ENCODE measurements at places on chromosomes 11 and 22.

GRCh38 chr11:9922806-9923205 lies 258.9 kb downstream of the SWAP70 start:
- peak; percentile 23 for DNase-seq

DNA sequence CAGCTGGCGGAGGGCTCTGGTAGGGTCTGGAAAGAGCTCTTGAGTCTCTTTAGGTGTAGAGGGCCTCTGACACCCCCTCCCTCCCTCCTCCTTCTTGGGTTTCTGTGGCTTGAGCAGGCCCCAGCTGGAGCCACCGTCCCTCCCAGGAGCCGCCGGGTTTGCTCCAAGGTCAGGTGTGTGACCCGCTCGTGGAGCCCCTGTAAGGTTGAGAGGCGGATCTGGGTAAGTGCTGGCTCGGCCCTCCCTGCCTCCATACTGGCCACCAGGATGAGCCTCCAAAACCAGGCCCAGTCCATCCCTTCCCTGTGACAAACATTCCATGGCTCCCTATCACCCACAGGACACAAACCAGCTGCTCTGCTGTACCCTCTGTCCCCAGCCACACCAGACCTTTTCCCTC lies 9.3 kb downstream of the PLEKHB1 start:
- DNase-seq: no peak

- no peak for DNase-seq
Measured at GRCh38 chr11:17150521-17150920, 57.3 kb downstream of the PIK3C2A start.

DNA sequence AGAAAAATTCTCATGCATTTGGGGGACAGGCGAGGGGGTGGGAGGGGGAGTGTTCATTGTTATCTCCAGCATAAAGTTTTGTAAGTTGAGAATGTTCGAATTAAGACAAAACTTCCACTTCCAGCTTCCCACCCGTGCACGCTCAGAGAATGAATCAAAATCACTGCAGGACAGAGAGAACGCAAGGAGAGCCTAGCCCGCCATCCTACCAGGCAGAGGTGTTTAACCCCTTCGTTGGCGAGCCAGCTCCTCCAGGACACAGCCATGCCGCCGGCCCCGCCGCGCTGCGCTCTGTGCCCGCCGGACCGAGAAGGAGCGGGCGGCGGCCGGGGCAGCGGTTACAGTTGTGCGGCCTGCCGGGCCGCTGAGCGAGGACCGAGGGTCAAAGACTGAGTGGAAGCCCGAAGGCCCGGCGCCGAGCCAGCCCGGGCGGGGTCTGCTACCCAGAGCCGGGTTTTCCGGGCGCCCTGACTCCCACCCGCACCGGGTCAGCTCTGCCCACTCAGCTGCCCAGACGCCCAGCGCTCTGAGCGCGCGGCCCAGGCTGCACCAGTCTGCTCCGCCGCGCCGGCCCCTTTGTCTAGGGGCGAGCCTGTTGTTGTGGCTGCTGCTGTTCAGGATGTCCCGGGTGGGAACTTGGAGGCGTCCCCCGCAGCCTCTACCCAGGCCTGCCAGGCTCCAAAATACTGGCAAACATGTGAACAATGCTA lies at the start of gene NOX4:
Gene NOX4, minus strand, starts transcription at position 395 of the 710 bp plus-strand sequence. Its CDS starts 129 bp downstream, at position 266.
- DNase-seq: peak; percentile 54

DNA sequence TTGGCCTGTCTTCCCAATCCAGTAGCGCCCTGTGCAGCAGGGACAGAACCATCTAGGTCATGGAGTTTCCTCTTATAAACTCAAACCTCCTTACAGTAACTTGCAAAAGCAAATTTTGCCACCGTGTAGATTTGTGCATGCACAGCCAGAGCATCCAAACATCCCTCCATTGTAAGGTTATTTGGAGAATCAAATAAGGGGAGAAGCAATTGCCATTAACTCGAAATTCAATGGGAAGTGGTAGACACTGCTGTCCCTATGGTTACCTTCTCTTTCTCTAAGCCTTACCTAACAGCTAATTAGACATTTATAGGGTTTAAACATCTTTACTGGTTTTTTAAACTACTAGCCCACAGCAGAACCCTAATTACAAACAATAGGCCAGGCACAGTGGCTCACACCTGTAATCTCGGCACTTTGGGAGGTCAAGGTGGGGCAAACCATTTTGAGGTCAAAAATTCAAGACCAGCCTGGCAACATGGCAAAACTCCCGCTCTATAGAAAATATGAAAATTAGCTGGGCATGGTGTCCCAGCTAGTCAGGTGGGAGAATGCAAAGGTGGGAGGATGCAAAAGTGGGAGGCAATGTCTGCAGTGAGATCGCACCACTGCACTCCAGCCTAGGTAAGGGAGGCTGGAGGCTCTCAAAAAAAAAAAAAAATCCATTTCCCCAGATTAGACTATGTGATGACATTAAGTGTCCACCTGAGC lies 6.6 kb downstream of the HSPA8 start:
- DNase-seq: no peak

DNA sequence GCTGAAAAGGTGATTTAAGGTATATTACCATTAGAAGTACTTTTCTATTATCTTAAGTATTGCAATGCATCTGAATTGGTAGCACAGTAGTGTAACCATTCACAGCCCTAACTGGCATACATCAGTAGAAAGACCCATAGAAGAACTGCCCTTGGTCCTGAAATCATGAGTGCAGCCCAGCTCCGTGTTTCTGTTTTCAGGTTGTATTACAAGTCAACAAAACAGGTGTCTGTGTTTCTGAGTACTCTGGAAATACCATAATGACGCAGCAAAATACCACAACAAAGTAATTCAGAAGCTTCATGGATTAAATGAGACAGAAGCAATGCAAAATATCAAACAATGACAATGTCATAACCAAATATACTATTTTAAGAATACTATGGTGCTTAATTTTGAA lies 226.3 kb downstream of the OPCML start:
- no peak for DNase-seq

- DNase-seq: no peak
Measured at GRCh38 chr11:2259466-2259830, 10.9 kb downstream of the ASCL2 start.

DNA sequence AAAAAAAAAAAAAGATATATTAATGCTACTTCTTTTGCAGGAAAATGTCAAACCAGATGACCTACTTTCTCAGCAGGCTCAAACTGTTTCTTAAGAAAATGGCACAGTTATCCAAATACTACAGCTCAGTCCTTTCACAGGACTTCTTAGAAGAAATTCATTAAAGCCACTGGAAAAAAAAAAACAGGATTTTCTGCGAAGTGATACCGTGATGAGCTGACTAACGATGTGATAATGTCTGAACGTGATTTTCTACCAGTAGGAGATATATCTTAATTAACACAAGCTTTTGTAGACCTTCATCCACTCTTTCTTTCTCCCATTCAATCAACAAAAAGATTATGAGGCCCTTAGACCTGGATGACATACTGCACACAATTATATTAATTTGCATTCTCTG lies 132.4 kb downstream of the NOX4 start:
- no peak for DNase-seq

DNA sequence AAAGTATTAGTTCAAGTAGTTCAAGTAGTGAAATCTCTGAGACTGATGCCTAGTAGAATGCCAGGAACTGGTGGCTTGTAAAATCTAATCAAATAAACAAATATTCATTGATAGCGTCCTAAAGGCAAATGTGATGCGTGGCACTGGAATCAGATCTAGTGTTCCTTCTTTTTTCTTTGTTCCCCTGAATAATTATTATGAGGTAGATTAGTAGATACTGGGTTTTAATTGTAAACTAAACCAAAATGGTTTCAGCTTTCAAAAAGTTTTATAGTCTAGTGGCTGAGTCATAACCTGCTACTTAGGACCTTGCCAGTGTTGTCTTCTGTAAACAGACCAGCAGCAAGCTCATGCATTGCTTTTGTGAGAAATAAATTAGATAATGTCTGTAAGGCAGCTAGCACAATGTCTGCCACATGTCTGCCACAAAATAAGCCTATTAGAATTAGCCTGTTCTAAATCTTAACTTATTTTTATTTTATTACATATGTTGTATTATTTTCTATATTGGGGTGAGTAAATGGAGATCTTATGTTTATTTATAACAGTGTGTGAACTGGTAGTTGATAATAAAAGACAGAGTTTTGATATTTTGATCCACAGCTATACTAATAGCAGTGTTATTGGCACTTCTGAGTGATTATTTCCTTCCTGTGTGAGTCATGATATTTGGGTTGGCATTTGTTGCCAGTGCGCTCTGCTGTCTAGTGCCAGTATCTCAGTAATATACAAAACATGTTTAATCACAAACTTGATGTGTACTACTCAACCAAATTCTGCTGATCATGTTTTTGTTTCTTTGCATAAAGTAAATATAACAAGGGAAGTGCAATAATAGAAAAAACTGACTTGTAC lies 135.7 kb downstream of the TMEM135 start:
- peak; percentile 60 for DNase-seq

DNA sequence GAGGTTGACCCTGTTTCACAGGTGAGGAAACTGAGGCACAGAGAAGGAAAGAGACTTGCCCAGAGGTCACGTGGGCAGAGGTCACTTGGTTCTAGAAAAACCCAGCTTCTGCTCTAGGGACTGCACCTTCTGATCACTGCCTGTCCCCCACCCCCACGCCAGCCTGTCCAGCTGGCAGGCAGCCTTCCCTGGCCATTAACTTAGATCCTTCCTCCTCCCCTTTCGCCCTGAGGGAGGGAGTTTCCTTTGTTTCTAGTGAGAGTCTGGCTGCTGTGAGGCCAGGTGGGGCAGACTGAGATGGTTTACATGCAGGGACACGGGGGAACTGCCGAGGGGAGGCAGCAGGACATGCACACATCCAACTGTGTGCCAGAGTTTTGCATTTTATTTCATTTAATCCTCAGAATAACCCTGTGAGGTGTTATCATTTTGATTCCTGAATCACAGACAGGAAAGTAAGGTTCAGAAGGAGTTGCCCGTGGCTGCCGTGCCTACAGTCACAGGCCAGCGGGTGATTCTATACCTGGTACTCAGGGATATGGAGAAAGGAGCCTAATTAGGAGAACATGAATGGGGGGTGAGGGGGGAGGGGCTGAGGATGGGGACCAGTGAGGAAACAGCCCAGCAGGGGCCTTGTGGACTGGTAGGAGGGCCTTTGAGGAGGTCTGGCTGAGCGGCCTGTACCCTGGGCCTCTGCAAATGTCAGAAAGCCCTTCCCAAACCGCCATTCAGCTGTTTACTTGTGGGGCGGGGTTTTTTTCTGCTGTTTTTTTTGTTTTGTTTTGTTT lies 3.4 kb downstream of the FAM83F start:
- DNase-seq: no peak

GRCh38 chr22:23557036-23557435 lies 23.1 kb downstream of the IGLL1 start:
- no peak for DNase-seq

GRCh38 chr11:15027011-15027410 lies 46.4 kb upstream of the CALCB start:
- DNase-seq: no peak

- DNase-seq: no peak
Measured at GRCh38 chr22:39351689-39352214, 2.0 kb downstream of the SYNGR1 start.

DNA sequence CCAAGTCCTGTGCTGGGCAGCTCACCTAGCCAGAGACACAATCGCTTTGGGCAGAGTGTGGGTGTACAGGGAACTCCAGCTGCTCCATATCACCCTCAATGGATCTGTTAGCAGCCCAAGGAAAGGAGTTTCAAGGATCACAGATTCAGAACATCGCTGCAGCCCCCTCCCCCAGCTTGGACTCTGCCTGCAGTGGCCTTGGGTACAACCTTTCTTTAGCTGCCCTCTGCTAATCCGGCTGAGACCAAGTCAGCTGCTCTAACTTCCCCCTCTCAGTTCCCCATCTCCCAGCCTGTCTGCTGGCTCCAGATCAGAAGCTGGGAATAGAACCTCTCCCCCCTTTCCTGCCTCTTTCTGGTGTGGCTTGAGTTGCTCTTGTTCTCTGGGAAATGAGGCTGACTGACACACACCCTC lies 1.3 kb downstream of the TMEM86A start:
- DNase-seq: no peak

DNA sequence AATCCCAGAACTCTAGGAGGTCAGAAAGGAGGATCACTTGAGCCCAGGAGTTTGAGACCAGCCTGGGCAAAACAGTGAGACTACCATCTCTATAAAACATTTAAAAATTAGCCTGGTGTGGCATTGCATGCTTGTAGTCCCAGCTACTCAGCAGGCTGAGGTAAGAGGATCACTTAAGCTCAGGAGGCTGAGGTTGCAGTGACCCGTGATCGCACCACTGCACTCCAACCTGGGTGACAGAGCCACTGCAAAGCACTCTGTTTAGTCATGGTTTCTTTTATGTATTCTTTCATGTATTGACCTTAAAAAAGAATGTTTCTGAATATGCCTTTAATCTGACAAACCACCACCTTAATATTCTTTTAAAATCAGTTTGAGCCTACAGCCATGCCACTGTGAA lies 52.2 kb downstream of the BIRC2 start:
- DNase-seq: no peak

DNA sequence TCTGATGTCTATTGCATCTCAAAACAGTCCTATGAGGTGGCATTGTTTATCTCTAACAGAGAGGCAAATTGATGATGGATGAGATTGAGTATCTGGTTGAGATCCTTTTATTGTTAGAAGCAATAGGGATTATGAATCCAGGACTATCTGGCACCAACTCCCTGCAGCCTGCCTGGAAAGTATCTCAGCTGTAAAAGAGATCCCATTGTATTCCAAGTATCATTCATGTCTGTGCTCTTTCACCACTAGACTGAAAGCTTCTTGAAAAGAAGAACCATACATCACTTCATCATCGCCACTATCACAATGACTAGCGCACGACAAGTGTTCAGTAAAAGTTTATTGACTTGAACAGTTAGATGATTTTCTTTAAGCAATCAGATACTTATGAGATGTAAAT lies 41.9 kb upstream of the PCF11 start:
- DNase-seq: no peak

DNA sequence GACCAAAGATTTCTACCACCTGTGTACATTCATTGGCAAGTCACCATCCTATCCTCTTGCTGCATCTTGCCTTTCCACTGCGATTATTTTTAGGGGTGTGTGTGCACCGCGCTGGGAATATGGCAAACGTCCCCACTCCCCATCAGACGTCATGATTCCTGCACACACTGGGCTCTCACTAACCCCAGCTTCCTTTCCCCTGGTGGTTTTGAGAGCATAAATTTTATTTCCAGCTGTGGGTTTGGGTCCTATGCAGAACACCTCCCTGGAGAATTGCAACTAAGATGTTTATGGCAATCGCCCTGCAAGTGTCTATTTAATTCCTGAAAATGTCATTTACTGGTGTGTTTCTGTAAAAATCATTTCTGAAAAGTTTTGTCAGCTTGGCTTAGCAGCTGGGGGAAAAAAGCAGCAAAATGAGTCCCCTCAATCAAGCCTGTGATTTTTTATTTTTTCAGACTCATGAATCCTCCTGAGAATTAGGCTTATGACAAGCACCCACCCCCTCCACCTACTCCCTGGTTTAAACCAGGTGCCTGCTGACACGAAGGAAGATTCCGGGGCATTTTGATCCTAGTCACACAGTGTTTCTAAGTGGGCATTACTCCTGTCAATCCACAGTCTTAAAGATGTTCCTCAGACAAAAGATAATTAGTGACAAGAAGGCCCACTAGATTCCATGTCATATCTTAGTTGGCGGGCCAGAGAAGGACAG lies 23.8 kb downstream of the UPB1 start:
- no peak for DNase-seq

All from AG10803 (cell line).